Aorta (tissue), 5 donors: ENCODE measurements at places on chromosomes 1 and 21. TPM values are rescaled to one million over a fixed set of nuclear protein-coding genes. Genes with fewer than 3 reads are reported as not detected.

DNA sequence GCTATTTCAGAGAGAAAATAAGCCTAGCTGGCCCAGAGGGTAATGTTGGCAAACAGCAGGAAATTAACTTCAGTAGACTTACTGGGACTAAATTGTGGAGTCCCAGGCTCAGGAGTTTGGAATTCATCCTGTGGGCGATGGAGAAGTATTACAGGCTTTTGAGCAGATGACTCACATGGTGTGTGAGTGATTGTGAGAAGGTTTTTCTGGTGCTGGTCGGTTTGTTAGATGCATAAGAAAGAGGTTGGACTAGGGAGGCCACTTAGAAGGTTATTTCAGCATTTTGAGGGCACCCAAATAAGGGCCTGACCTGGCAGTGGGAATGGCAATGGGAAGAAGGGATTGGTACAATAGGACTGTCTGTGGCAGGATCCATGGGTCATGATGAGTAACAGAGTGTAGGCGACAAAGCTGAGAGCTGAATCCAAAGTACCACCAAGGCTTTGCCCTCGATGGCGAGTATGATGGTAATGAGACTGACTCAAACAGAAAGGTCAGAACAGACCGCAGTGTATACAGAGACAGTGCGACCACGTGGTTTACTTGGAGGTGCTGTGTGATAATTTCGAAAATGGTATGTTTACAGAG, 69.2 kb upstream of the KIF26B start:
- DNase-seq, result no peak

DNA sequence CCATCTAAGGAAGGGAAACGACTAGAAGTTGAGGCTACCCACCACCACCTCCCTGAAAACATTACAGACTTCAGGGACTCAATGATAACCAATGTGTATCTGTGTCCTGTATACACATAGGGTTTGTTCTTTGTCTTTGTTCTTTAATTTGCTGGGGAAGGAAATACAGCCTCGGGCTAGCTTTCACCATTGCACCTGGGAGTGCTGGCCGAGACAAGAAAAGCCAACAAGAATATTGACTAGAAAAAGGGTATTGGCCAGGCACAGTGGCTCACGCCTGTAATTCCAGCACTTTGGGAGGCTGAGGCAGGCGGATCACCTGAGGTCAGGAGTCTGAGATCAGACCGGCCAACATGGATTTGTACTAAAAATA, 50.4 kb downstream of the MDM4 start:
- no peak for DNase-seq

GRCh38 chr1:246126580-246126979, 380.5 kb downstream of the SMYD3 start:
- no peak for DNase-seq

- DNase-seq, result no peak
Measured at GRCh38 chr1:19942088-19942487, 18.7 kb upstream of the PLA2G2E start.

GRCh38 chr1:228542981-228543380, 55.8 kb downstream of the RNF187 start:
- no peak for DNase-seq

GRCh38 chr1:51930329-51930728, 51.8 kb upstream of the NRDC start:
- no peak for DNase-seq

DNA sequence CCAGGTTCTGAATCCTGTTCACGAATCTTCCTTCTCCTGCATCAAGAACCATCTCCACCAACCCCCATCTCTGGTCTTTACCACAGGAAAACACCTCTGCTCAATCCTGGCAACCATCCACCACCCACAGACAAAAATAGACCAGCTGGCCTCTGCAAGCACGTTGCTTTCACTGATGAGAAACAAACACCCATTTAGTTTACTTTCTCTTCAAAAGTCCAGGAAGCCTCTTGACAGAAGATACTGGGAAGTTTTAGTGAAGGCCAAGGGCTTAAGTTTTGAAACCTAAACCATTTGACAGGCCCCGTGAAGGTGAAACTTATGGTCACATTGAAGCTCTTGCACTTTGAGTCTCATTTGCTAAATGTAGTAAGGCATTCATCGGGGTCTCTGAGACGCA, 122.6 kb upstream of the PPP2R5A start:
- DNase-seq, result no peak

DNA sequence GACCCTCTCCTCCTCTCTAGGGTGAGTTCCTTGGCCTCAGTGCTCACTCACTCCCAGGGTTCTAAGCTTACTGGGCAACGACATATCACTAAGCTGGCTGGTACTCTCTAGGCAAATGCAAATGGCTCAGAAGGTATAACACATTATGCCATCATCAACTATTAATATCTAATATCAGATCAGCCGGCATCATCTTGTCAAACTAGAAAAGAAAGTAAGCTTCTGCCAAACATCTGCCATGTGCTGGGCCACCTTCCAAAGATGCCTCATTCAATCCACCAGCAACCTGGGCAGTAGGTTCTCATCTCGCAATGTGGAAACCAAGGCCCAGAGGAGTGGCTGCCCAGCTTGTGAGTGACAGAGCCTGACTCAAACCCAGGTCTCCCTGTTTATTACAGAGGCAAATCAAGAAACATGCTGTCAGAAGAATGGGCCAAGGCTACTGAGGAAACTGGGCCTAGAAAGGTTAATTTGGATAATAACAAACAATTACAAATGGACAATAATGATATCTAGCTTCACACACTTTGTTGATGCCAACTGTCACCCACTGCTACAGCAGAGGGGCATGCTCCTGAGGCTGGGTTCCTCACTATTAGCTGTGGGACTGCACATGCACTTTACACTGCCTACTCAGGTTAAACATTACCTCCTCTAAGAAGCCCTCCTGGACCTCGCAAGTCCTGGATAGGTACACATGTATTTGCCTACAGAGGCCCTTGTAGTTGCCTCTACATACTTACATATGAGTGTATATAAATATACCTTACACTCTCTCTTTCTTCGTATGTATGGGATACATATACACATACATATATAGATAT, 183.3 kb upstream of the JUN start:
- DNase-seq, result no peak

DNA sequence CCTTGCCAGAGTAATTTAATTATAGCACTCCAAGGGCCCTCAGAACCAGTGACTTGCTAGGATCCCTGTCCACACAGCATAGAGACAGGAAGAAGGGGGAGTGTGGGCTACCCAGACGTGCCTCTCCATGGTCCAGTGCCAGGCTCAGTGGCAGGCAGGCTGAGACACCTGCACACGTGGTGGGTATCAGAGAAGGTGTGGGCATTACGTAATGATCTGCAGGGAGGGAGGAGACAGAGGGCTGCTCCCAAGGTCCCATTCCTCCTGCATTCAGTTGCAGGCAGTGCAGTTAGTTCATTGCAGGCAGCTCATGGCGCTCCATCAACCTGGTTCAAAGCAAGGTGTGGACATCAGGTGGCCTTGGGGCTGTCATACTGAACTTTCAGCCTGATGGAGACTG, 49.9 kb downstream of the C8B start:
- no peak for DNase-seq

- DNase-seq, result no peak
Measured at GRCh38 chr1:178300352-178300699, 196.4 kb downstream of the CLEC20A start.

DNA sequence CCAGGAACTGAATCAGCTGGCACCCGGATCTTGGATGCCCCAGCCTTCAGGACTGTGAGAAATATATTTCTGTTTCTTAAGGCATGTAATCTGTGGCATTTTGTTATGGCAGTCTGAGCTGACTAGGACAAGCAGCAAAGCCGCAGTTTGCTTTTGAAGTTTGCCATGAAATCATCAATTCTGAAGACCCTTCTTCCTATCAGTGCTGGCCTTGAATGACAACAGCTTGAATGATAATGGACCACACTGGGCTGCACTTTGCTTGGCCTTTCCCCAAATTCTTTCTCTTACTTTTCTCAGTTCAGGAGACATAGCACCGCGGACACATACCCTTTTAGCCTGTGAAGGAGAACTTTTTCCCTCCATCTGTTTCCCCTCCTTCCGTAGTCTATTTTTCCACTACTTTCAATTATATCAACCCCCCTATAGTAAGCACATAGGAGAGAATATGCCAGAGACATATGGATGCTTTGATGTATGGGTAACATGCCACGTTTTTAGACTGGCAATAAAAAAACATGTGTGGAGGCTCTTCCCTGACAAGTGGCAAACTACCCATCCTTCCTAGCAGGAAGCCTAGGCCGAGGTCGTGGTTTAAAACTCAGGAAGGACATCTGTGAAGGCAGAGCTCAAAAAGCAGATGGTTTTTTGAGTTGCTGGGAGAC, 42.9 kb downstream of the HLX start:
- DNase-seq, result no peak

GRCh38 chr1:229869687-229870086, 197.4 kb upstream of the GALNT2 start:
- no peak for DNase-seq

GRCh38 chr21:37547615-37548200, 181.1 kb downstream of the DYRK1A start:
- DNase-seq, result no peak

DNA sequence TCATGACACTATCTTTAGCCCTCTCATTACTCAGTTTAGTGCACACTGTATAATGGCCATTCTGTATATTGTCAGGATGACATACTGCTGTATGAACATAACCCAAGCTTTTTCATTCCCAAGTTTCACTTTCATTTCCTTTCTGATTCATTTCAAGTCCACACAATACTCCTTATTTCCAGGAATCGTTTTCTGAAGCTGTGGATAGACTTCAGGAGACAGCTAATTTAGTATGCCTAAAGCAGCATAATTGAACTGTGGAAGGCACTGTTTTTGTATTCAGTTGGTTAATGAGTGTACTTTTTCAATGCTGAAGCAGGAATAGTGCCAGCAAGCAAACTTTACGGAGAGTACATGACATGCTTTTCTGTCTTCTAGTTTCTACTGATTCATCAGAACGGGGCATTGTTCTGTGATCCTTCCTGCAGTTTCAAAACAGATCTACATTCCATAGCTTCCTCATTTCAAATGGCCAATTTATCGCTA, 578.5 kb upstream of the ZP4 start:
- no peak for DNase-seq

GRCh38 chr21:34086887-34087306, 13.5 kb downstream of the MRPS6 start:
- no peak for DNase-seq

- no peak for DNase-seq
Measured at GRCh38 chr1:17669866-17670451, 85.2 kb upstream of the ACTL8 start.

DNA sequence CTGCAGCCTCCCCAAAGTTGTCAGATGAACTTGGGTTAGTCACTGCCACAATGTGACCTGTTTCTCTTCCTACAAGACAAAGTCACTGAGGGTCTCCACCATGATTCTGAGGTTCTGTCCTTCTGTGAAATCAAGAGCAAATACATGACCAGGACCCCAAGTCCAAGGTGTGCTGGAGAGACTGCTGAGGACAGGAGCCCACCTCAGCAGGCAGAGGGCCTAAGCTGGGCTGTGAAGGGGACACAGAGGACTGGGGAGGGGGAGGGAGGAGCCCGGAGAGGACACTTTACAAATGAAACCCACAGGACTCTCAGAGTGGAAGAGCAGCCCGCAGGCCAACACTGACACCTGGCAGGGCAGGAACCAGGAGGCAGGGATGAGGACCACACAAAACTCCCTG, 3.3 kb downstream of the PGLYRP3 start:
- no peak for DNase-seq

- DNase-seq, result no peak
Measured at GRCh38 chr1:24535021-24535424, 20.9 kb upstream of the NCMAP start.

GRCh38 chr1:59880735-59881134, 45.8 kb downstream of the CYP2J2 start:
- no peak for DNase-seq

The KLHDC9 gene
- 2.5 TPM for total RNA-seq

The KRTAP12-2 gene
- not detected for total RNA-seq

The SLAMF7 gene
- total RNA-seq, result 2.9 TPM

The PAPPA2 gene
- 4.3 TPM for total RNA-seq

The COL6A2 gene
- 1,431 TPM for total RNA-seq

The SAMD11 gene
- total RNA-seq, result 30.1 TPM

The HEYL gene
- 35.4 TPM for total RNA-seq

The PCSK9 gene
- 0.13 TPM for total RNA-seq
